Stimulated activated CD8-positive, alpha-beta memory T cell treated with anti-CD3 and anti-CD28 coated beads, Interleukin-4, amount 100 ng/mL, for 4 hours (primary cell): ENCODE measurements at places on chromosomes 11 and 22.

GRCh38 chr11:114343020-114343419, 46.8 kb downstream of the NNMT start:
- DNase-seq, result no peak

DNA sequence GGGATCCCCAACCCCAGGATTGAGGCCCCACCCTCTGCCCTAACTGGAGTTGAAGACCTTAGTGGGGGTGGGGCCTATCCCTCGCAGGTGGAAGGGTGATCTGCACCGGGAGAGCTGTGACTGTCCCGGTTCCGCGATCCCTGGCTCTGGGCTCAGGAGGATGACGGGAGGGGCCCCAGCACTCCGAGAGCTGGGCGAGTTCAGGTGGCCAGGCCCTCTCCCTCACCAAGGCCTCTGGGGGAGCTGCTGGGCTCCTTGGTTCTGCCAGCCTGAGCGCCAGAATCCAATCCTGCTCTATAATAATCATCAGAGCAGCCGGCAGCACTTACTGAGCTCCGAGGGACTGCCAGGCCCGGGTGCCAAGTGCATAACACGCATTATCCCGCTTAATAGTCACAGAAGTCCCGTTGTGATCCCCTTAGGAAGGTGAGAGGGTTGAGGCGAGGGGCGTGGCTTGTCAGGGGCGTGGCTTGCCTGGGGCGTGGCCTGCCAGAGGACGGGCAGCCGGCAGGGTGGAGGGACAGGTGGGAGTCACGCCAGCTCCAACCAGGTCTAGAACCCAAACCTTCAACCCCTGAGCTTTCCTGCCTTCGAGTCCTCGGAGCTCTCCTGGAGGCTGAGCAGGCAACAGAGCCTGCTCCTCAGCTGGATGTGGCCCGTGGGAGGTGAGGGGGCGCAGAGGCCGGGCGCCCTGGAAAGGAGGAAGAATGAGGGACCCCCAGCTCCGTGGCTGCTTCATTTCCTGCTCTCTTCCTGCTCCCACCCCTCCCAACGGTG, 7.3 kb upstream of the SYT7 start:
- DNase-seq, result peak; percentile 30

DNA sequence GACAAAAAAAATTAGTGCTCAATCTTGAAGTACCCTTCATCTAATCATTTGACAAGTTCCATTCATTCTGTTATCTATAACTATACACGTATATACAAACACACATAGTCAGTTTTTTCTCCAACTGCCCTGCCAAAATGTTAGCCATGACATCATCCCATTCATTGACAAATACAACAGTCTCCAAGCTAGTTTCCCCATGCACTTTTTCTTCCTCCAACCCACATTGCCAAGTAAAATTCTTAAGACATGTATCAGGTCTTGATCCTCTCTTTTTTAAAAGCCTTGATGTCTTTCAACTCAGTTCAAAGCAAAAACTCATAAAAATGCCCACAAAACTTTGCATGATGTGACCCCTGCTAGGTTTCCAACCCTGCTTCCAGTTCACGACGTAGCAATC, 58.1 kb downstream of the DDI1 start:
- no peak for DNase-seq

- DNase-seq, result no peak
These were observed 627.5 kb downstream of the BUD13 start for GRCh38 chr11:116145187-116145865.

DNA sequence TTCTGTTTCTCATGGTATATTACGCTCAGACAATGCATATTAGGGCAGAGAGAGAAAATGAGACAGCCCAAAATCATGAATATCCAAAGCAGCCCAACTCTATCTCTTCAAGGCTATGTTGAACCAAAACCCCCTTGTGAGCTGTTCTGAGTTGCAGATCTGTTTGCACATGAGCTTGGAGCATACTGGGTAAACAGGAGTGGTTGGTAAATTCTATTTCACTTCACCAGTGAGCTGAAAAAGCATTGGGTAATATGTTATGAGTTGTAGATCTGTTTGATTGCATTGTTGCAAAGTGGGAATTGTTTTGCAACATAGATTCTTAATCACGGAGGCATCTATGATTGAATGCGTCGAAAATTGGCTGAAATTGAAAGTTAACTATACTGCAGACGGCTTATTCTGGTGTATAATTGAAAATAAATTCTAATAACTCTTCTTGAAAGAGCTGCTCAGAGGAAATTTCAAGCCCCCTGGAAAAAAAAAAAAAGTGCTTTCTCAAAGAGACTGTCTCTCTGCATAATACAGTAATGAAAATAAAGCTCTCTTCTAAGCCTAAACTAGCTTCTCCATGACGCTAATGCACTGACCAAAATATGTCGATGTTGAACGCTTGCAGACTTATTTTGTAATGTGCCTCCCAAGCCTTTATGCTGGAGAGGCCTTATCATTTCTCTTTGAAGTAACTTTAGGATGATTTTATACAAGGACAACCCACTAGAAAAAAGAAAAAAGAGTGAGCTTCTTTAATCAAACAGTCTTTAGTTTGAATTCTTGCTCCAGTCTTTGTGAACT, 263.7 kb downstream of the NTM start:
- no peak for DNase-seq

DNA sequence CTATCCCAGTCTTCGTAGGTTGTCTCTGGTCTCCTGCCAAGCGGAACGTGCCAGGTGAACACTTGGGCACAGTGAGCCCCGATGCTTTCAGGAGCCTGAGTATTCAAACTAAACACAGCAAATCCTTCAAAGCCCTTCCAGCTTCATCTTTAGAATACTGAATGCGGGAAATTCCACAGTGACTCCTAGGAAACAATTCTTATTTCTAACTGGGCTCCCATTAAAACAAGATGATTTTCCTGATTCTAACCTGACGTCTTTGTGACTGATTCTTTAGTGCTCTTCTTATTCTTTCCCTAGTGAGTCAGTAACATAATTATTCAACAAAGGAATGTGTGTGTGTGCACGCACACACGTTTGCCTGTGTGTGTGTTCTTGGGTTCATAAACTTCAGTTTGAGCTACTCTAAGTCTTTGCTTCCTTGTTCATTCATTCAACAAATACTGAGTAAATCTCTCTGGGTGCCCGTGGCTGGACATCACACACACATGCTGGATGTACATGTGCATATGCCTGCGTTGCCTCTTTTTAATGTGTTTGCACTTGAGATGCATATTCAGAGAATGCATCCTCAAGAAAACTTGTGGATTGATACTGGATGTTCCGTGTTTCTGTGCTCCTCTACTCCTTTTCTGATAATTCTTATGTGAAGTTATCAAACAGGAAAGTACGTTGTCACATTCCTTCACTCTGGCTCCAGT, 134.5 kb downstream of the WNT7B start:
- DNase-seq, result no peak

- no peak for DNase-seq
These were observed 20.0 kb downstream of the C11orf24 start for GRCh38 chr11:68251765-68252164.

DNA sequence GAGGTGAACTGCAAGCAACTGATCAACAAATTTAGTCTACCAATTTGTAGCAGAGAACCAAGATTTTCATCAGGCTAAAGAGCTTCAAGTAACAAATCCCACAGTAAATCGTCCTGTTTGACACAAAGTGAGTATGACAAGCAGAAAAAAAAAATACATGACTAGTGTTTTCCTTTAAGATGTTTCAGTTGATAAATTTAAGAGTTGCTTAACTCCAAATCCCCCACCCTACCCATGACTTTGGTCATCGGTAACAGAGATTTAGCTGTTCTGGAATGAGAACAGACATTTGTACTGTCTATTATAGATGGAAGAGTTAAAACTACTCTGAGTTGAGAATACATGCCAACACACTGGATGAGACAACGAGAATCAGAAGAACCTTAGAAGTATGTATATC, 165.0 kb upstream of the MTMR2 start:
- no peak for DNase-seq

- DNase-seq, result no peak
These were observed 81.5 kb upstream of the BID start for GRCh38 chr22:17855572-17856290.

DNA sequence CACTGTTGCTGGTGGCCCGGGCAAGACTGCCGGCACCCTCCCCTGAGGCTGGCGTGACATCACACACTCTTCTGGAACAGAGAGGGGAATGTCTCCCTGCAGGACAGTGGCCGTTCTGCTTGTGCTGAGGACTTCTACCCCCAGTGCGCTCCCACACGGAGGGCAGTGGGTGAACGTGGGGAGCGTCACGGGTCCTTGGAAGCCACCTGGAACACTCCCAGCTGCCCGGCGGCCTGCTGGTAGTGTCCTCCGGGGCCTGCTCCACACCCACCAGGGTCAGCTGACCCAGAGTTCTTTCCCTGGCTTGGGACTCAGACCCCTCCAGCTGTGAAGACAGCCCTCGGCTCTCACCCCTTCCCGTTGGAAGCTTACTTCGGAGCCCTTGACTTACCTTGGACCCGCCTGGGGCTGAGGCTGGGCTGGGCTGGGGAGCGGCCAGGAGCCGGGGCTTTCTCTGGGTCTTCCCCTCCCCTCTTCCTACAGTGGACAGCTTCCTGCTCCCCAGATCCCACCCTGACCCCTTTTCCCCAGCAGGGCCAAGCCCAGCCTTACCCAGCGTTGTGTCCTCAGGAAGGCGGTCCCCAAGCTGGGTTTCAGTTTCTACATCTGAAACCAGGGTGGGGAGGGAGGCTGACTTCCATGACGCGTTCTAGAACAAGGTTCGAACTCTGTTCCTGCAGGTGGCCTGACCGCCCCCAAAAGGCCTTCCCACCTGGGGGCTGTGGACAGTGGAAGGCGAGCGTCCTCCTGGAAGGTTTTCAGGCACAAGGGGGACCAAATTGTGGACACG, 14.8 kb upstream of the GAL start:
- DNase-seq, result no peak

DNA sequence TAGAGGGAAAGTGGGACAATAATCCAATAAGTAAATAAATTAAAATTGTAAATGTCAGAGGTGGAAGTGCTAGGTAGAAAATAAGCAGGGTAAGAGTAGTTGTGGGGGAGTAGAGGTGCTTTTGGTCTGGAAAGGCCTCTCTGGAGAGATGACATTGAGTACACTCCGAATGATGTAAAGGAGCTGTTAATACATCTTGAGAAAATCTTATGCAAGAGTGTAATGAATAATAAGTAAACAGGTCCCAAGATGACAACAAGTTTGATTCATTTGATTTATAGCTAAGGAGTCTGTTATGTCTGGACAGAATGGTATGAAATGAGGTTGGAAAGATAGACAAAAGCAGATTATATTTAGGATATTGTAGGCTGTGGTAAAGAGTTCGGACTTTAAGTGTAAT, 87.5 kb downstream of the TMEM135 start:
- no peak for DNase-seq

DNA sequence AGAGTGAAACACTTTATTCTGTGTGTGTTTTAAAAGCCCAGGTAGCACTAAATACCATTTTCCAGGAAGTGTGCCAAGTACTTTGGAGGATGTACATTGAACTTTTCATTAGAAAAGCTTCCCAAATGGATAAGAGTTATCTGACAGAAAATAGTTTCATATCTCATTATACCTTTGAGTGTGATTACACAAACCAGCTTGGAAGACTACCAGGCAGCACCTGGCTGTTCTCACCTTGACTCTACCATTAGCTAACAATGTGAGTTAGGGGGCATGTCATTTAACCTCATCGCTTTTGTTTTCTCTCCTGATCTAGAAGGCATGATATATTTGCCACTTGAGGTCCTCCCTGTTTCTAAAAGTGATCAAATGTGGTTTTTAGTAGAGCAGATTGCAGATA, 50.2 kb downstream of the GRM5 start:
- no peak for DNase-seq

- no peak for DNase-seq
These were observed 29.8 kb downstream of the SREBF2 start for GRCh38 chr22:41862530-41863266.

DNA sequence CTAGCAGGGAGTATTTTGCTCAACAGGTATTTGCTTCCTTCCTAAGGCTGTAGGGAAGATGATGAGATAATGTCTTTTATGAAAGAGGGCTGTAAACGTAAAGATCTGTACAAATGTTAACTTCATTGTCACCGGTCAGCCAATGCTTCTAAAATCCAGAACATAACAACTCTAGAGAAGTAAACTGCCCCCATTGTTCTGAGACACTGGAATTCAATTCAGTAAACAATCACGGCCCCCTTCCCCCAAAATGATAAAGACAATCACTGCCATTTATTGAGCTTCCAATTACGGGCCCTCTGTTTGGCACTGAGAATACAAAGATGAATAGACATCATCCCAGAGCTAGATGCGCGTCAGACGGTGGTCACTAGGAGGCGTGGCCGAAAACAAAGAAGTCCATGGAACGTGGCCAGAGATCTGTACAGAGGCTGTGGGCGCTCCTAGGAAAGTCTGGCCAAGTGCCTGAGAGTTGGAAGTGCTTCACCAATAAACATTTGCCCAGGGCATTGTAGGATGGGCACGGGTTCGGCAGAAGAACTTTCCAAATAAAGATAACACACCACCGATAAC, 576 bp downstream of the TMEM258 start:
- DNase-seq, result no peak

GRCh38 chr22:44049486-44050231, 25.6 kb downstream of the PARVB start:
- no peak for DNase-seq

GRCh38 chr11:105298630-105299029, 159.1 kb upstream of the CARD18 start:
- DNase-seq, result no peak

- no peak for DNase-seq
These were observed 32.2 kb downstream of the TRMU start for GRCh38 chr22:46367707-46368191.

GRCh38 chr11:10494636-10495463, 39.8 kb downstream of the AMPD3 start:
- no peak for DNase-seq

DNA sequence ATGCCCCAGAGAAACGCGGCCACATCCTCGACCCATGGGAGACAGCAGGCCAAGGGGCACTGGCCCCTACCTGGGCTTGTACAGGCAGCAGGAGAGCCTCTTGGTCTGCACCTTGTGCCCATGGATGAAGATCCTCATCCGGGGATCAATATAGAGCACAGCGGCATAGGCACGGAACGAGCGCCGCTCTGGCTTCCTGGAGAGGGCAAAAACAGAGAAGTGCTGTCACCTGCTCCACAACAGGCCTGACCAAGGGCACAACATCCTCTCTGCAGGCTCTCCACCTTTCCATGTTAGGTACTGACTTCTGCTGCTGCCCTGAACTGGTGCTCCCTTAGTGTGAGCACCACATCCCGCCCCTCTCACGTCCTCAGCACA, 27.2 kb downstream of the MORC2 start:
- DNase-seq, result no peak

DNA sequence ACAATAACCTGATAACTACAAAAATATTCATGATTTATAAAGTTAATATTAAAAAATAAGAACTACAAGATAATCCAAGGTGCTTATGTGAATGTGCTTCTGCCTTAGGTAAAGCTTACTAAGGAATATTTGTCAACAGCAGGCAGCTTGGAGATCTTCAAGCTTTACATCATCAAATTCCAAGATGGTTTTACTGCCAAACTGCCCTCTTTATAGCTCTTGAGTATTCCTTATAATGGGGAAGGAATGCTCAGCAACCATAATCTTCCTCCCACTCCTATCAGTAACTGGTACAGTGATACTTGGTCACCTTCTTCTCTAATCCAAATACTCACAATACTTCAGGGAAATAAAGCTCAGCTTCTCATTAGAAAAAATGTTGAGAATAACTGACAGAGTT, 30.1 kb downstream of the SBF2 start:
- no peak for DNase-seq
